ENCODE measurements at places on chromosomes 6 and 20. TPM values are rescaled to one million over a fixed set of nuclear protein-coding genes. Genes with fewer than 3 reads are reported as not detected.

GRCh38 chr6:11381801-11382513 is 149.5 kb upstream of the NEDD9 start:
- DNase-seq, result no peak

GRCh38 chr20:49284818-49285217 is 7.0 kb upstream of the ZNFX1 start:
- DNase-seq, result no peak

DNA sequence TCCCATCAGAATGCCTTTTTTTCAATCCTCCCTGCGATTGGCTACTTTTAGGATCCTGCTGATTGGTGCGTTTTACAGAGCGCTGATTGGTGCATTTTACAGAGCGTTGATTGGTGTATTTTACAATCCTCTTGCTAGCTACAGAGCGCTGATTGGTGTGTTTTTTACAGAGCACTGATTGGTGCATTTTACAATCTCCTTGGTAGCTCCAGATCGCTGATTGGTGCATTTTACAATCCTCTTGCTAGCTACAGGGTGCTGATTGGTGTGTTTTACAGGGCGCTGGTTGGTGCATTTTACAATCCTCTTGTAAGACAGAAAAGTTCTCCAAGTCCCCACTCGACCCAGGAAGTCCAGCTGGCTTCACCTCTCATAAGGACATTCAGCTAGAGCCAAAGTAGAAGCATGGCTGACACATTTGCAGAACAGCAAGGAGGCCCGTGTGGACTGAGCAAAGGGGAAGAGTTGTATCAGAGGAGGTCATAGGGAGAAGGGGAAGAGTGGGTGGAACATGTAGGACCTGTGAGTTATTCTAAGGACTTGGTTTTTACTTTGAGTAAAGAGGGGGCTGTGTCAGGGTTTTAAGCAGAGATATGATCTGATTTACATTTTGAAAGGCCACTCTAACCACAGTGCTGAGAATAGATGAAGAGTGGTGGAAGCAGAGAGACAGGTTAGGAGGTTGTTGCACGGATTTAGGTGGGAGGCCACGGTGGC is 2.6 kb downstream of the ALDH5A1 start:
- no peak for DNase-seq

- DNase-seq, result no peak
Measured at GRCh38 chr6:134368670-134369069, 50.8 kb upstream of the SGK1 start.

Gene GPR63
- total RNA-seq, result 0.87 TPM

Gene NKAPL
- 2.4 TPM for total RNA-seq

Gene TASP1
- total RNA-seq, result 17.1 TPM

Gene LPA
- 0.90 TPM for total RNA-seq
